Endothelial cell of umbilical vein (primary cell): ENCODE measurements at places on chromosomes 7 and 10. TPM values are rescaled to one million over a fixed set of nuclear protein-coding genes. Genes with fewer than 3 reads are reported as not detected.

VPS41 gene
- total RNA-seq, result 79.8 and 81.4 TPM in 2 replicates

CHCHD3 gene
- total RNA-seq, result 63.7 and 65.3 TPM in 2 replicates

DNA sequence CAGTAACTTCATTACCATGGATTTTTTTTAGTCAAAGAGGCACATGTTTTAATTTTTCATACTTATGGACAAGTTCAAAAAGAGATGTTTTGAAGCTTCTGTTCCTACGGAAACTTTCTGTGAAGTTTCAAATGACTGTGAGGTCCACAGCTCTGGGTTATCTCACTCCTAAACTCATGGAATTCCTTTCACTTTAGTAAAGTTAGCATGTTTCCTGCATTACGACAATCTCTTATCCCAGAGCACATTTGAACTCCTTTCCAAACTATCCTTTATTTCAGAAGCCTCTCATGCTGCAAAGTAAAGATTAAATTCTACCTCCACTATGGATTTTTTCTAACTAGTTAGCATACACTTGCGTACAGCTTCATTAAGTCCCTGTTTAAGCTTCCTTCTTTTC lies 15.3 kb upstream of the ADD3 start:
- peaks cover 3% of the 10 kb centered on the region for H3K4me1 ChIP-seq
- H3K4me3 ChIP-seq, result no peak overlapping the region
- no peak overlapping the region for H3K27ac ChIP-seq
- peak; percentile 73 for DNase-seq
- no peaks in the 10 kb centered on the region for H3K27me3 ChIP-seq

DNA sequence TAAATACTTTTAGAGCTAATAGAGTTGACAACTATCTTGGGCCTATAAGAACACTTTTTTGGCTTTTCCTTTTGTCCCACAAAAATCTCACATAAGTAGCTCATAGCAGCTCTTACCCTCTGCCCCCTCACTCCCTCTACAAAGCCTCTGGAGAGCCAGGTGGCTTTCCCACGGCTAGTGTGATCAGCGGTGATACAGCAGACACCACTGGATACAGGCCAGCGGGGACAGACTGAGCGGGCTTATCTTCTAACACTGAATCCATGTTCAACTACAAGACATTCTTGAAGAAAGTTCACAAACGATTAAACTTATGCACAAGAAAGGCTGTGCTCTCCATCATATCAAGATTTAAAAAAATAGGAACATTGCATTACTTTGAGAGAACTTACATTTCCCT lies 377.2 kb downstream of the PARD3 start:
- no peak overlapping the region for H3K4me3 ChIP-seq
- H3K36me3 ChIP-seq, result no peaks in the 10 kb centered on the region
- no peak overlapping the region for H3K27ac ChIP-seq
- H3K27me3 ChIP-seq, result no peaks in the 10 kb centered on the region

DNA sequence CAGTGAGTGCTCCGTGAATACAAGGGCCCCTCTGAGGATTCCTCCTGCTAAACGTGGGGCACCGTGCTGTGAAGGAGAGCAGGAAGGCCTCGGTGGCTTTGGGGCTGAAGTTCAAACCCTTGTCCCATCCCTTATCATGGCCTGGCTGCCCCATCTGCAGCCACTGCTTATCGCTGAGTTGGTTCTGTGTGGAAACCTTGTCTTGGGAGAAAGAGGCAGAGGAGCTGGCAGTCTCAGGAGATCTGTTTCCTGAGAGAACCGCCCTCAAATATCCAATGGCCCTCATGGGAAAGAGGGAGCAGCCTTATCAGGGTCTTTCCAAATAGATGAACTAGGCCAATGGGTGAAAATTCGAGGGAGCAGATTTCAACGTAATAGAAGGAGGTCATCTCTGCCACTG lies 52.0 kb upstream of the NRF1 start:
- H3K36me3 ChIP-seq, result no peaks in the 10 kb centered on the region
- no peak overlapping the region for H3K4me3 ChIP-seq
- no peak for DNase-seq
- no peaks in the 10 kb centered on the region for H3K4me1 ChIP-seq
- H3K27ac ChIP-seq, result no peak overlapping the region

DNA sequence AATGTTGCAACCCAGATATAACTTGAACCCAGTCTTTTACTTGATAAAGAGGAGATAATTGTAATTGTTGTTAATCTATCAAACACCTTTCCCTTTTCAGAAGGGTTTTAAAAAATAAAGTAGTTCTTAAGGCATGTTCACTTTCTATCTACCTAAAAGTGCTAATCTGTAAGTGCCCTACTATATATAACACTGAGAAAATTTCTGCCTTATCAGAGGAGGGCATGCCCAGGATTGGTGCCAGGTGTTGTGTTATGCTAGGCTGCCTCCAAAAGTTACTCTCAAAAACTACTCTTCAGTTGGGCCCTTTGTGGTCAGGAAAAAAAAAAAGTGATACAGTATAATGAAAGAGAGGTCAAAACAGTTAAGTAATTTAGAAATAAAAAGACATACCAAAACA lies 36.3 kb downstream of the SMNDC1 start:
- no peaks in the 10 kb centered on the region for H3K4me1 ChIP-seq
- H3K4me3 ChIP-seq, result no peak overlapping the region
- no peaks in the 10 kb centered on the region for H3K36me3 ChIP-seq
- H3K27me3 ChIP-seq, result no peaks in the 10 kb centered on the region

DNA sequence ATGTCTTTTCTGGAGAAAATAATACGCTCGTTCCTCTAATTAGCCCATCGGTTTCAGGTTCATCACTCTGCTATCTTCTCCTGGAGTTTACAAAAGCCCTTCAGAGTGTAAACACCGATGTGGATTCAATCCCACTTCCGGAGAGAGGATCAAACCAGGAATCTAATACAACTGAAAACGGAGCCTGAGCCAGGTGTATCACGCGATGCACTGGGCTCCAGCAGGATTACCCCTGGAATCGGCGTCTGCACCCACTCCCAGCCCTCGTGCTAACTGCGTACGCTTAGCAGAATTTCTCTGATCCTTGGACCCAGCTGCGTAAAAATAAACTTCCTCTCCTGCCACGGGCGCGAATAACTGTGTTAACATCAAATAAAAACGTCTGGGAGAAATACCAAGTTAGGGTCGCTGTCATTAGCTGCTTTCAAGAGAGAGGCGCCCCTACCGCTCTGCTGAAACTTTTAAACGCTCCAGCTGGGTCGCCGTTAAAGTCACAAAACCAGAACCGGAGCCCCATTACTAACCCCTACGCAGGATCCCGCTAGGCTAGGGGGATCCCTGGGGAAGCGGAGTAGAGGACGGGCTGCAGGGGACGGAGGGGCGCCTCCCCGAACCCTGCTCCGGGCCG lies 502 bp downstream of the ZNF3 start:
- H3K36me3 ChIP-seq, result peaks cover 3% of the 10 kb centered on the region
- H3K27me3 ChIP-seq, result no peaks in the 10 kb centered on the region
- peaks cover 13% of the 10 kb centered on the region for H3K4me1 ChIP-seq
- H3K27ac ChIP-seq, result peak overlapping the region; percentile 78
- DNase-seq, result peak; percentile 31

DNA sequence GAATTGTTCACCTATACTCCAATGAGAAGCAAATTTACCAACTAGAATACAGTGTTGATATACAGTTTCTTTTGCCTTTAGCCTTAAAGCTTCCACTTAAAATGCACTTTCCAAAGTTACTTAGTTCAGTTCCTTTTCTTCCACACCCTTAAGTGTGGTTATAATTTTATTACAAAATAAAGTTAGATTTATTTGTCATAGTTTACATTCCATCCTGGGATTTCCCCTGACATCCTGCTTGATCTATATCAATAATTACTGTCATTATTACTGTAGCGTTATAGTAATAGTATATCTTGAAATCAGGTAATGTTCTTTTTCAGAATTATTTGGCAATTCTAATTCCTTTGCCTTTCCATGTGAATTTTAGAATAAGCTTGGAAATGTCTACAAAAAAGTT lies 23.3 kb upstream of the MEST start:
- no peak for DNase-seq
- H3K4me3 ChIP-seq, result no peak overlapping the region
- no peaks in the 10 kb centered on the region for H3K4me1 ChIP-seq

- no peaks in the 10 kb centered on the region for H3K4me1 ChIP-seq
- H3K36me3 ChIP-seq, result no peaks in the 10 kb centered on the region
- H3K4me3 ChIP-seq, result no peak overlapping the region
- no peak for DNase-seq
- peaks cover 13% of the 10 kb centered on the region for H3K27me3 ChIP-seq
Measured at GRCh38 chr10:14282276-14282675, 48.4 kb downstream of the FRMD4A start.

DNA sequence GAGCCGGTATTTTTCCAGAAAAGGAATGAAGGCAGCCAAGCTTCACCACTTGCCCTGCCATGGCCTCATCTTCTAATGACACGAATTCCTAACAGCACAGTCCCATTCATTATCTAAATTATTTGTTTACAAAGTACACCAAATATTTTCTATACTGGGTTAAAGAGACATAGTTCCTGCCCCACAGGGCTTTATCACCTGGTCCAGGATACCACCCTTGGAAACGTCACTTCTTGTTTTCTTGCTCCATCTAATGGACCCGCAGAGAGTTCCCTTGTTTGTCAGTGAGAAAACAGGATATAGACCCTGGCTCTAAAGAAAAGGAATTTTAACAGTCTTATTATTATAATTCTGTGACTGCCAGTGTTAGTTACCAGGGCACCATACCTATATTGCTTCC lies 1165.4 kb downstream of the GATA3 start:
- H3K27ac ChIP-seq, result no peak overlapping the region
- H3K4me3 ChIP-seq, result no peak overlapping the region
- no peaks in the 10 kb centered on the region for H3K27me3 ChIP-seq
- H3K4me1 ChIP-seq, result no peaks in the 10 kb centered on the region
- no peaks in the 10 kb centered on the region for H3K36me3 ChIP-seq

- H3K27ac ChIP-seq, result no peak overlapping the region
- H3K4me1 ChIP-seq, result no peaks in the 10 kb centered on the region
- H3K27me3 ChIP-seq, result no peaks in the 10 kb centered on the region
- peak; percentile 7 for DNase-seq
- no peaks in the 10 kb centered on the region for H3K36me3 ChIP-seq
- no peak overlapping the region for H3K4me3 ChIP-seq
Measured at GRCh38 chr10:44724415-44725174, 186.5 kb upstream of the TMEM72 start.

DNA sequence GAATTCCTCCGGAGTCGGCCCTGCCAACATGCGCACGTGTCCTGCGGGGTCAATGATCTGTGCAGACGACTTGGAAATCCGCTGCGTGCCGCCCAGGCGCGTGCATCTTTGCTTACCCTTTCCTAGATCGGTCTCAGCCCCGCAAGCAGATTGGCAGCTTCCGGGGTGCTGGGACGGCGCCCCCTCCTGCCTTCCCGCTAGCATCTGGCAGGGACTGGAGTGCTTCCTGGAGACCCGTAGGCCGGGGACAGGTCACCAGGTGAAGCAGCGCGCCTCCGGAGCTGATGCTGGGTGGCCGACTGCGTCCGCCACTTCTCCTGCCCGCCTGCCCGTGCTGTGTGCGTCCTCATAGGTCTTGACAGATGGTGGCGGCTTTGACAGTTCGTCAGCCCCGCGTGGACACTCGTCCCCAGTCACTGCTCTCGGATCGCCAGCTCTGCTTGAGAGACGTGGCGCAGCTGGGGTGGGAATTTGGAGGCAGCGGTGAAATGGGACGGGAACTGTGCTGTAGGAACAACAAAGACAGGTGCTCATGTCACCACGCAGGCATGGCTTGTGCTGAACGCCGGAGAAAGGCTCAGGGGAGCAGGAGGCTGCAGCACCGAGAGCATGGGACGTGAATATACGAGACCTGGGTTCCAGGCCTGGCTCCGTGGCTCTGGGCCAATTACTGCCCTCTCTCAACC lies 21.9 kb upstream of the KCNK18 start:
- no peaks in the 10 kb centered on the region for H3K36me3 ChIP-seq
- peak overlapping the region; percentile 16 for H3K4me3 ChIP-seq
- no peak overlapping the region for H3K27ac ChIP-seq
- DNase-seq, result no peak
- H3K27me3 ChIP-seq, result peaks cover 19% of the 10 kb centered on the region
- peaks cover 9% of the 10 kb centered on the region for H3K4me1 ChIP-seq

DNA sequence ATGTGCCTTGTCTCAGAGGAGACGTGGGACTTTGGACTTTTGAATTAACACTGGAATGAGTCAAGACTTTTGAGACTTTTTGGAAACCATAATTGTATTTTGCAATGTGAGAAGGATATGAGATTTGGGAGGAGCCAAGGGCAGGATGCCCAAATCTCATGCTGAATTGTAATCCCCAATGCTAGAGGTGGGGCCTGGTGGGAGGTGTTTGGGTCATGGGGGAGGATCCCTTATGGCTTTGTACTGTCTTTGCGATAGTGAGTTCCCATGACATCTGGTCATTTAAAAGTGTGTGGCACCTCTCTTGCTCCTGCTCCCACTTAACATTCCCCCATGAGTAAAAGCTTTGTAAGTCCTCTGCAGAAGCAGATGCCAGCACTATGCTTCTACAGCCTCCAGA lies 39.2 kb downstream of the DNAJC9 start:
- no peak for DNase-seq
- no peak overlapping the region for H3K27ac ChIP-seq
- no peaks in the 10 kb centered on the region for H3K4me1 ChIP-seq
- H3K4me3 ChIP-seq, result no peak overlapping the region
- H3K27me3 ChIP-seq, result no peaks in the 10 kb centered on the region

DNA sequence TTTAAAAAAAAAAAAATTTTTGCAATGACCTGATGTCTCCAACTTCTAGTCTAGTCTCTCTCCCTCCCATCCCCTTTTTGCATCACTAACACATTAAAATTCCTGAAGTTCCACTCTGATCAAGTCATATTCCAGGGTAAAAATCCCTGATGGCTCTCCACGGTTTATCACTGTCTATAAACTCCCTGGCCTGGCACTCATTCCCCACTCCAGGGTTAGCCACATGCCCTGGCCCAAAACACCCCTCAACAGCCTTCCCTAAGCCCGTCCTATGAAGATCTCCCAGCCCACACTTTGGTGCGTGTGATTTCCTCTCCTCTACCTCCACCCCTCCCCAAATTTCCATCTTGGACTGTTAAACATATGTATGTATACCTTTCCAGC lies 125.4 kb downstream of the JAZF1 start:
- H3K27me3 ChIP-seq, result no peaks in the 10 kb centered on the region
- H3K27ac ChIP-seq, result no peak overlapping the region
- DNase-seq, result no peak
- no peak overlapping the region for H3K4me3 ChIP-seq
- no peaks in the 10 kb centered on the region for H3K36me3 ChIP-seq

DNA sequence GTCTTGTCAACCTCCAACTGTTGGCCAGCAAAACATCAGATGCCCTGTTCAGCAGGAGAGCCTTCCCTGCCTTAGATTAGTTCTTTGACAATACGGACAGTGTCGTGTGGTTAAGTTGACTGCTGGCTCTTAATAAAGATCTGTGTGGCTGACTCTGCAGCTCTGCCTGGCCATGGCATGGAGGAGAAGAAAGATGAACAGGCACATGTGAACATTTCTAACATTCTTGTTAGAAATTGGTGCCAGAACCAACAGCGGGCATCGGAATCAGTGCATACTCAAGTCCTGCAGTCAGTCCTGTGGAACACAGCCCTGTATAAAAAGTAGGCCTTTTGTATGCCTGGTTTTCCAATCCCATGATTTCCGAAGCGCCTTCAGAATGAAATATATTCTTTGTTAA lies 455.6 kb downstream of the POM121L12 start:
- no peak overlapping the region for H3K27ac ChIP-seq
- no peaks in the 10 kb centered on the region for H3K27me3 ChIP-seq
- DNase-seq, result no peak
- no peak overlapping the region for H3K4me3 ChIP-seq

GRCh38 chr7:122403113-122403512 lies 98.6 kb upstream of the FEZF1 start:
- H3K27me3 ChIP-seq, result no peaks in the 10 kb centered on the region
- no peaks in the 10 kb centered on the region for H3K4me1 ChIP-seq
- DNase-seq, result no peak
- no peak overlapping the region for H3K4me3 ChIP-seq
- no peaks in the 10 kb centered on the region for H3K36me3 ChIP-seq

- no peak overlapping the region for H3K27ac ChIP-seq
- no peaks in the 10 kb centered on the region for H3K4me1 ChIP-seq
- H3K27me3 ChIP-seq, result no peaks in the 10 kb centered on the region
- no peaks in the 10 kb centered on the region for H3K36me3 ChIP-seq
Measured at GRCh38 chr7:70313687-70314086, 715.4 kb downstream of the AUTS2 start.
